ENCODE measurements at places on chromosomes 1 and 21.

DNA sequence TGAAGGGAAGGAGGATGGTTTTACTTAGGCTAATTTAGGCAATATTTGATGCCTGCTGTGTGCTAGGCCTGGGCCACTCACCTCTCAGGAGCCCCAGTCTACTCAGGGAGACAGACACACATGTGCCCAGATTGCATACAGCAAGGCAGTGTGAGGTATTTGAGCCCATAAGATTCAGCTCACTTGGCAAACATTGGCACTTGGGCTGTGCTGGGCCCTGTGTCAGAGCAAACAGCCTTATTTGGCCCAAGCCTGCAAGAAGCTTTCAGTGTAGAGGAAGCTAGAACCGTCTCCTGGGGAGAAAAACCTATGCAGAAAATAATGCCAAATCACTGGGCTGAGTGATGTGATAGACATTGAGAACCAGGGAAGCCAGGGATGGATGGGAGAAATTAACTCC lies 3.9 kb upstream of the SYNC start:
- no peak for DNase-seq

GRCh38 chr1:31695327-31695726 lies 8.5 kb downstream of the COL16A1 start:
- DNase-seq = no peak

- DNase-seq = no peak
These were observed 227.6 kb upstream of the C1orf174 start for GRCh38 chr1:4127592-4128140.

- DNase-seq = no peak
These were observed 11.4 kb downstream of the AMPD2 start for GRCh38 chr1:109630898-109631512.

- DNase-seq = no peak
These were observed 28.8 kb downstream of the TSEN15 start for GRCh38 chr1:184080309-184080708.

GRCh38 chr1:53653631-53654030 lies 85.3 kb downstream of the GLIS1 start:
- no peak for DNase-seq

DNA sequence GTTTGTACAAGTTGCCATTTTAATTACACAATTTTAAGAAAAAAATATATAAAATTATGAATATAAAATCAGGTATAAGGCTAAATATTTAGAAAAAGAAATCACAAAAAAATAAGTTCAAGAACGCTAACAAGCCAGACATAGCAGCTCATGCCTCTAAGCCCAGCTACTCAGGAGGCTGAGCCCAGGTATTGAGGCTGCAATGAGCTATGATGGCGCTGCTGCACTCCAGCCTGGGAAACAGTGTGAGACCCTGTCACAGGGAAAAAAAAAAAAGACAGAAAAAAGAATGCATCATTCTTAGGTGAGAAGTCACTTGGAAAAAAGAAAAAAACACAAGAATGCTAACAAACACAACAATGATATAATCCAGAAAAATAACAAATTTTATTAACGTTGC lies 112.3 kb upstream of the PRDX6 start:
- DNase-seq = no peak

All from stimulated activated CD8-positive, alpha-beta memory T cell treated with anti-CD3 and anti-CD28 coated beads, Interleukin-7, amount 100 ng/mL, for 24 hours (primary cell).